ENCODE measurements at places on chromosomes 12 and 14.

- no peak for DNase-seq
Measured at GRCh38 chr12:128365032-128365431, 98.1 kb downstream of the TMEM132C start.

- no peak for DNase-seq
Measured at GRCh38 chr12:45685680-45686079, 43.8 kb upstream of the ARID2 start.

- peak; percentile 72 for DNase-seq
Measured at GRCh38 chr12:2783936-2784600, 10.7 kb upstream of the FKBP4 start.

GRCh38 chr12:121223292-121224285 is 13.7 kb downstream of the P2RX4 start:
- DNase-seq: no peak

DNA sequence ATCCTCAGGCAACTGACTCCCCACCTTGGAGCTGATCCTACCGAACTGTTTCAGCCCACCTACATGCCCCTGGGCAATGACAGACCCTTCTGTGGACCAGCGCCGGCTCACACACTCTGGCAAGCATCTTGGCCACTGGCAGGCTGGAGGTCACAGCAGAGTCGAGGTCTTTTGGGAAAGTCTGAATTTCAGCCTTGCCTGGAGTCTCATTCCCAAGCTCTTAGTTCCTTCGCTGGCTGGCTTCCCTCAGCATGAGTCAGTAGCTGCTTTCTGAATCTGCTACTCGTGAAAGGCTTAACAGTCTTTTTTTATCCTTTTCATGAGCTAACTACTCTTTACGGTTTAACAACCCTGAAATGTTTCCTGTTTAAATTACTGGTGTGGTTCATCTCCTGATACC is 44.5 kb downstream of the ASCL4 start:
- peak; percentile 6 for DNase-seq

Measured in nucleus accumbens (tissue), 56 donors.